ENCODE measurements at places on chromosomes 1 and 21.

DNA sequence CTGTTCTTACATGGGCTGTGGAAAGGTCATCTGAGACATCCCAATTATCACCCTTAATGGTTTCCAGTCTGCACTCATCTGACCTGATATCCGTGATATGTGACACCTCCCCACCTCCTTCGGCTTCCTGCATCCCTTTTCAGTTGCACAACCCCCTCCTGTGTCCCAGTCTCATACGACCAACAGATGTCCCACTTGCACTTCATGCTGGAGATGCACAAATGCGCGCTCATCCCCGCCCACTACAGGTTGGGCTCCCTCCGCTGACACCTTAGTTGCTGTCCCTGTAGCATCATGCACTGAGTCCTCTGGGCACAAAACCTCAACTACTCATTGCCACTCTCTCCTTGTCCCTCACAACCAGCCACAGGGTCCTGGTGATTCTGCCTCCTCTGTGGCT lies 94.4 kb downstream of the MIS18A start:
- no peak for DNase-seq

DNA sequence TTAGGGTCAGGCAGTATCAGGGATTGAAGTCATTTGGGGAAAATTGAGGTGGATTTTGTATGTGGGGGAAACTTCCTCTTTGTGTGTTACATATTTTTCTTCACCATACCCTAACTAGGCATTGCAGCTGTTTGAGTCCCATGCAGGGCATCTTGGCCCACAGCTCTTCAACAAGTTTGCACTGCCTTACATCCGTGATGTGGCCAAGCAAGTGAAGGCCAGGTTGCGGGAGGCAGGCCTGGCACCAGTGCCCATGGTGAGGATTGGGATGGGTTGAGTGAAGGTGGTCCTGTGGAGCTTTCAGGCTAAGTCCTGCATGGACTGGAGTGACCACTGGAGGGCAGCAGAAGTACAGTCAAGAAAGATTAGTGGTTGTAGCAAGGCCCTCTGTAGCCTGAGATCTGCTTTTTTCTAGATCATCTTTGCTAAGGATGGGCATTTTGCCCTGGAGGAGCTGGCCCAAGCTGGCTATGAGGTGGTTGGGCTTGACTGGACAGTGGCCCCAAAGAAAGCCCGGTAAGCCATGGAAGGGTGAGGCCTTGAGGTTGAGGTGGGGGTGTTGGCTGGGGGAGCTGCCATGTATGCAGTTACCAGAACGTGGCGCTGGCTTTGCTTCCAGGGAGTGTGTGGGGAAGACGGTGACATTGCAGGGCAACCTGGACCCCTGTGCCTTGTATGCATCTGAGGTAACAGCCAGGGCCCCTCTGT lies 2.4 kb downstream of the UROD start:
- peak; percentile 64 for DNase-seq

GRCh38 chr1:3611170-3612019 lies at the start of gene MEGF6:
Gene MEGF6, minus strand, starts transcription at chr1:3611508. Its CDS starts 240 bp downstream, at chr1:3611268.
- peak; percentile 21 for DNase-seq

GRCh38 chr21:42088658-42089057 lies 17.5 kb downstream of the UMODL1 start:
- DNase-seq, result no peak

- no peak for DNase-seq
These were observed 20.9 kb upstream of the LRRC8B start for GRCh38 chr1:89503690-89504089.

All from amniotic stem cell (primary cell).